ENCODE measurements at places on chromosomes 6 and 20. TPM values are rescaled to one million over a fixed set of nuclear protein-coding genes. Genes with fewer than 3 reads are reported as not detected.

- DNase-seq: no peak
Observed at GRCh38 chr20:31679357-31680285, 41.9 kb downstream of the COX4I2 start.

- no peak for DNase-seq
Observed at GRCh38 chr6:113065611-113066010, 718.5 kb downstream of the RFPL4B start.

- DNase-seq: no peak
Observed at GRCh38 chr20:10594296-10594868, 79.4 kb downstream of the JAG1 start.

EFCAB8 gene
- total RNA-seq: 0.07 TPM

IL17F gene
- total RNA-seq: not detected

Measured in pulmonary artery endothelial cell (primary cell).